Renal pelvis (tissue), 12 donors: ENCODE measurements at places on chromosomes 16 and 17.

- DNase-seq, result no peak
These were observed 82.9 kb upstream of the DYNLRB2 start for GRCh38 chr16:80457871-80458270.

DNA sequence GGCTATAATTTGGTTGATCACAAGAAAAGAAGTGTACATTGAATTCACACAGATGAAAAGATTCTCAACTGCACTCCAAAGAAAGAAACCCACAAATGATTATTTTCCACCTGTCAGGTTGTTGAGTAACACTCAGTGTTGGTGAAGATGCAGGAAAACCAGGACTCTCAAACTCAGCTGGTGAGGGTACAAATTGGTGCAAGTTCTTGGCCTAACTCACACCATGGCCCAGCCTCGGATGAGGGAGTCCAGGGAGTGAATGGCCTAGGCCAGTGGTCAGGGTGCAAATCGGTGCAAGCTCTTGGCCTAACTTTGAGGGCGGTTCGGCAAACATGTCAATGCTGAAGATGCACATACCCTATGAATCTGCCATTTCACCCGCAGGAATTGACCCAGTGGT lies 8.6 kb downstream of the SCNN1B start:
- no peak for DNase-seq

DNA sequence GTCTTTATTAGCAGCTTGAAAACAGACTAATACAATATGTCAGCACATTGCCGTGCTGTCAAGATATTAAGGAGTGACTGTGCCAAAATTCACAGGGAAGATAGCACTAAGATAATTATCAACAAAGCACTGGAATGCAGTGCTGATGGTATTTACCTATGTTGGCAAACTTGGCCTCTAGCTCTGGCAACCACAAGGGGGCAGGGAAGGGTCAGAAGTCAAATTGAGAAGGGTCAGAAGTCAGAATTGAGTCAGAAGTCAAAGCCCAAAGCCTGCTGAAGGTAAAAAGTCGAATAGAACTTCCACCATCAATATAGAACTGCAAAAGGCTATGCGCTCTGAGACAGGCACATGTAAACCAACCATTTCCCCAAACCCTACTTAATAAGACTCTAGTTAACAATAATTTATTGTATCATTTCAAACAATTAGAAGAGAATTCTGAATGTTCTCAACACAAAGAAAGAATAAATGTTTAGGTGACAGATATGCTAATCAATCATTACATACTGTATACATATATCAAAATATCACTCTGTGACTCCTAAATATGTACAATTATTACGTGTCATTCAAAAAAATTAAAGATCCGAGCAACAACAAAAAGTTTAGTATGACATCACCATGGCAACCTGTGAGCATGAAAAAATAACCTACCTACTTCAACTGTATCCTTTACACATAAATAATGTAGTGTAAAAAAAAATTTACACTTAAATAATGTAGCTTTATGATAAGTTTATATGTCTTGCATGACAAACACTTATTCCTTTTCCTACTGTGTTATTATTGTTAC lies 916.1 kb downstream of the KCNJ2 start:
- no peak for DNase-seq

DNA sequence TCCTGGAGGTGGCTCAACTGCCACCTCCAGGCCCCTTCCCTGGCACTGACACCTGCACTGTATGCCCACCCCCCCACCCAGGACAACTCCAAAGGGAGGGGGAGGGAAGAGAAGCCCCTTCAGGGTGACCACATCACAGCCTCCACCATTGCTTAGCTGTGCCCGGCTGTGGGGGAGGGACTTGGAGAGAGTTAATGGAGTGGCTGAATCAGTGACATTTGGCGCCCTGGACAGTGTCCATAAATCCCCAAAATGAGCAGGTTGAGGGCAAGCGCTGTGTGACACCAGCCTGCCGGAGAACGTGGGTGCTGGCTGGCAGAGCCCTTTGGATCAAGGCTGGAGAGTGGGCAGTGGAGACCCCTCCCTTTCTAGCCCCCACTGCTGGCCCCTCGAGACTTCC lies 883 bp downstream of the USH1G start:
- DNase-seq, result peak; percentile 48

- DNase-seq, result no peak
These were observed 30.3 kb upstream of the LRRC37A start for GRCh38 chr17:46264456-46265198.

- no peak for DNase-seq
These were observed 290.4 kb upstream of the HSBP1 start for GRCh38 chr16:83517398-83517797.

DNA sequence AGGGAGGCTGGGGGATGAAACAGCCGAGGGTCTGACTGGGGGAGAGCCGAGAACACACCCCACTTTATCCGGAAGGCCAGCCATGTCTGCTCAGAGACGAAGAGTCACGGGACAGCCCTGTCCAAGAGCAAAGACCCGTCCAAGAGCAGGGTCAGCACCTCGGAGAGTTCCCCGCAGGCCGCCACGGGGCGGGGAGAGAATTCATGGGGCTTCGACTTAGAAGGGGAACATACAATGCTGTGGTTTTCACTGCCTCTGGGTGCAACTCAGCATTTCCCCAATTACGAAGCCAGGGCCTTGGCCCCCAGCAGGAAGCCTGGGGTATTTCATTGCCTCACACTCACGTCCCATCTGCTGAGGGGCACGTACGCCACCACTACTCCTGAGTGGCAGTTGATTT lies 59.3 kb downstream of the JPH3 start:
- DNase-seq, result peak; percentile 60

DNA sequence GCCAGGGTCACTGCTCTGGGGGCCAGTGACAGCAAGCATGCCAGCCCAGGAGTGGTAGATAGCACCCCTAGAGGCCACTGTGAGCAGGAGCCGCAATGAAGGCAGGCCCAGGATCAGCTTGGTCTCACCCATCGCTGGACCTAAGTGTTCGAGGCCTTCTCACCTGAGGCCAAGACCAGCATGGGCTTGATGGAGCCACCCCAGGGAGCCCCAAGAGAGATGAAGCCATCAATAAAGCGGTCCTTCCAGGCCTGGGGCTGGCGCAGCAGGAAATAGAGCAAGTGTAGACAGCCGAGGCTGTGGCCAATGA lies 1.8 kb downstream of the LCAT start:
- DNase-seq, result no peak

DNA sequence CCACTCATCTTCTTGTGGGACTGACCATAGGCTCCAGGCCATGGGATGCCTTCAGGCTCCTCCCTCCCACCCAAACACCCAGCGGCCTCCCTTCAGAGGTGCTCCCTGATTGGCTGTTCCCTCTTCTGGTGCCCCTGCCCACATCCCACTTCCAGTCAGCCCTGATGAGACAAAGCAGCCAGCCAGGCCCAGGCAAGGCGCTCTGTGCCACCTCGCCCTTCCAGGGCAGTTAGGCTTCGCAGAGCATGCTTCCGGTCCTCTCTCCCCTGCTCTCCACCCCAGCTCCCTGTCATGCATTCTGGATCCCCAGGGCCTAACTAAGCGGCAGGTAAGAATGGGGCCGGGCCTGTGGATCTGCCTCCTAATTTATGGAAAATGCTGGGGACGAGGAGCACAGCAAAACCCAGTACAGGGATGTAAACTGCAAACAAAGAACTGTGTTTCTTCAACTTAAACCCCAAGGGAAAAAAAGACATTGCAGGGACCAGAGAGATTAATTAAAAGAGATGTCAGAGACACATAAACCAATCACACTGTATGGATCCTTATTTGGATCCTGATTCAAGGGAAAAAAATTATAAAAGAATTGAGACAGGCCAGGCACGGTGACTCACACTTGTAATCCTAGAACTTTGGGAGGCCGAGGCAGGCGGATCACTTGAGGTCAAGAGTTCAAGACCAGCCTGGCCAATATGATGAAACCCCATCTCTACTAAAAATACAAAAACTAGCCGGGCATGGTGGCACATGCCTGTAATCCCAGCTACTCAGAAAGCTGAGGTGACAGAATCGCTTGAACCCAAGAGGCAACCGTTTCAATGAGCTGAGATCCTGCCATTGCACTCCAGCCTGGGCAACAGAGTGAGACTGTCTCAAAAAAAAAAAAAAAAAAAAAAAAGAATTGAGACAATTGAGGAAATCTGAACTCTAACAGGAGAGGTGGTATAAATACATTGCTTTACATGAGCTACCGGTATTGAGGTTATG lies 26.0 kb downstream of the ZDHHC7 start:
- no peak for DNase-seq

GRCh38 chr17:511833-512251 lies 159.2 kb upstream of the RPH3AL start:
- DNase-seq, result no peak

- no peak for DNase-seq
These were observed 136.3 kb downstream of the BANP start for GRCh38 chr16:88087517-88087877.

DNA sequence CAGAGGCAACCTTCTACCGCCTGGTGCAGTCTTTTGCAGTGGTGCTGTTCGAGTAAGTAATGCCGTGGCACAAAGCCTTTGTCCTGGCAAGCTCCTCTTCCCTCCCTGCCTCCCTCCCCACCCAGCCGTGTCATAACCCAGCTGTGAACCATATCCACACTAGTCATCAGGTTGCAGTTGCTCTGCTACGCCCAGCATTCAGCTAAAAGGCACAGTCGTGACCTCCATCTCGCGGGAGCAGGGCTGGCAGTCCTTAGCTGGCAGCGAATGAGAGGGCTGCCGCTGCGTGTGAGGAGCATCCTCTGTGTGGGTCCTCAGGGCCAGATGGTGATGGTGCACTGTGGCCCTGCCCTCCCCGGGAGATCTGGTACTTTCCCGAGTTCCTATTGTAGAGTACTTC lies 39.3 kb downstream of the CIBAR2 start:
- DNase-seq, result peak; percentile 48

DNA sequence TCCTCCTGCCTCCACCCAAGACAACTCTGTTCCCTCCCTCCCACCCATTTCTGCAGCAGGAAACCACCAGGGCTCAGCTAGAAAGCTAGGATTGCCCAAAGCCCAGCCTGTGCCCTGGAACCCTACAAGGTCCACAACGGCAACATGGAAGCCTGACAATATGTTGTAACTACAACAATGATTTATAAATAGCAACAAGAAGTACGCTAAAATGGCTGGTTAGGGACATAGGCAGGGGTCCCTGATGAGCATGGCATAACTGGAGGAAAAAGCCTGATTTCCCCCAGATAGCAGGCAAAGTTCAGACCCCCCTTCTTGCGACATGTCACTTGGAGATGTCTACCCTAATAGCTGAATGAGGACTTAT lies 6.6 kb downstream of the ST3GAL2 start:
- no peak for DNase-seq

GRCh38 chr16:85428899-85429775 lies 184.0 kb upstream of the GSE1 start:
- no peak for DNase-seq

DNA sequence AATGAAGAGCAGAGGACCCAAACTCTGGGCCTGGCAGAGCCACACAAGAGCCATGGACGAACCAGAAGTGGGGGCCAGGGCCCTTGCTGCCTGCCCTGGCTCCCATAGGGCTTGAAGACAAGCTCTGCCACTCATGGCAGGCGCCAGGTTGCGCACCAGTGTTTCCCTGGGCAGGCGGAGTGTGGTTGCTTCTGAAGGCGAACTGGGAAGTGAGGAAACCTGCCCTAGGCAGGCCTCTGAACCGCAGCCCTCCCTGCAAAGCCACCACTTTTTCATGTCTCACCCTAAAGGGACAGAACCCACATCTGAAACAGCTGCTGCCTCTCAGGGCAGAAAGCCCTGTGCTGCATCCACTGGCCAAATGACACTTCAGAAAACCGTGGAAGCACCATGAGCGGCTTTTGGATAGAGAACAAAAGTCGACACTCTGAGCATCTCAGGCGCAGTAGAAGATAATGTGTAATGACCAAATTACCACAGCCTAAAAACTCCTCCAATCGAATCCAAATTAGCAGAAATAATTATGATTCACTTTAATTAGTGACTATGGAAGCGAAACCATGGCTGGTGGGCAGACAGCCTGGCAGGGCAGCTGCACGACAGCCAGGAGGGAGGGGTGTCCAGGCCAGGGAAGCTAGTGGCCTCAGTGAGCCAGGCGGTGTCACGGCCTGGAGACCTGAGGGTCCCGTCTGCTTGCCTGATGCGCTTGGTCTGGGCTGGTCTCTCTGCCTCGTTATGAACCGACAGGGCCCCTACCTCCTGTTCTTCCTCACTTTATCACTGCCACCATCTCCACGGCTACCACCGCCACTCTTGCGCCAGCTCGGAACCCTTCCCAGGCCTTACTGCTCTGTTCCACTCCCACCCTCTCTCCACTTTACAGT lies 59.1 kb downstream of the PRMT7 start:
- no peak for DNase-seq

- no peak for DNase-seq
These were observed 98.7 kb downstream of the ABCC12 start for GRCh38 chr16:48057048-48057447.
